ENCODE measurements at places on chromosomes 6 and 20.

DNA sequence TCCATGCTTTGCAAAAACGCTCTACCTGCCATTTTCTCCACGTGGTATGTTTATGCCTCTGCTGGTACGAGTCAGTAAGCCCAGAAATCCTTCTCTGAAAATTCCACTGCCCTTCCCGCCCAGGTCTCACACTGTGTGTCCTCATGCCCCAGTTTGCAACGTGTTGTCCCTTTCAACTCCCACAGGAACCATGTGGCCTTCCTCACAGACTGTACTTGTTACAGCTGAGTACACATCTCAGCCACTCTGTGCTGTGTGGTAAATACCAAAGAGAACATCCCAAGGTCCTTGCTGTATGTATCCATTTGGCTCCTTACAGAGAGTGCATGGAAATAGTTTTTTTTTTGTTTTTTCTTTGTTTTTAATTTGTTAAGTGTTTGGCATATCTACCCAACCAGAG lies 56.9 kb downstream of the RTN4IP1 start:
- no peak for DNase-seq

DNA sequence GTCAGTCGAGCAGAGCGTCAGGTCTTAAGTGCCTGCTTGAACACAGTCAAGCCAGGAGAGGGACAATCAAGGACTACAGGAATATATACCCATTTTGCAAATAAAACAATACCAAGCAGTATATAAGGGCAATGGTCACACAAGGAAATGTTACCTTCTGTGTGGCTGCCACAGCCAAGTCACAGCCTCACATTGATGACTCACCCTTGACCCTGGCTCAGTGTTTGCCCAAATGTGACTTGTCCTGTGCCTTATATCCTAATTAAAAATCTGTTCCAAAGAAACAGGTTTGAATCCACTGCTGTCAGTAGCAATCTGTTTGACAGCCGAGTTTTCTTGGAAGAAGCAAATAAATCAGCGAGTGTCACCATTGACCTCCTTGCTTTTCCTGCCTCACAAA lies 34.3 kb downstream of the C6orf89 start:
- no peak for DNase-seq

GRCh38 chr20:45798935-45799642 lies 7.3 kb downstream of the DNTTIP1 start:
- DNase-seq, result peak; percentile 64

GRCh38 chr20:58179432-58180099 lies 48.9 kb downstream of the ANKRD60 start:
- peak; percentile 28 for DNase-seq

DNA sequence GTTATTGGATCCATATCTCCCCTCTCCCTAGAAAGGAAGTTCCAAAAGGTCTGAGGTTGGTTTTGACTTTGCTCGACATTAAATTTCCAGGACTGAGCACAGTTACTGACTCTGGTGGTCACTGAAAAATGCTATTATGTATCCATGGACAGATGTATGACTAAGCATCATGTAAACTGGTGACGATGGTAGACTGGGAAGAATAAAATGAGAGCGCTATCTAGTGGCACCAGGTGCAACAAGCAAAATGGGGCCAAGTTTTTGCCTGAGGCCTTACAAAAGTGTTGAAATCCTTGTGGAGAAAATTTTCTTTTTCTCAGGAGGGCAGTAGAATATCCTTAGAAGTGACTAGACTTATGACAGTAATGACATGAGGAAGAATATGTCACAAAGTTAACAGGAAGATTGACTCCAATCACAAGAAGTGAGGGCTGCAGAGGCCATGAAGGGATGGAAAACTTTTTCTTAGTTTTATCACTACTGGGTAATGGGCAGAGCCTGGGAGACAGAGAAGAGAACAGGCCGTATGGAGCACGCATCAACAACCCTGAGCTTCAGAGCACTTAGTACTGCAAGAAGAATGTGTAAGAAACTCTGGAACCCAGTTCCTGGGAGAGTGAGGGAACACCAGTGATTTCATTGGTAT lies 88.9 kb upstream of the ELOVL5 start:
- peak; percentile 37 for DNase-seq

- DNase-seq, result no peak
Measured at GRCh38 chr6:156995502-156995901, 218.3 kb downstream of the ARID1B start.
